NCI-H226 (cell line): ENCODE measurements at places on chromosomes 2 and 18.

DNA sequence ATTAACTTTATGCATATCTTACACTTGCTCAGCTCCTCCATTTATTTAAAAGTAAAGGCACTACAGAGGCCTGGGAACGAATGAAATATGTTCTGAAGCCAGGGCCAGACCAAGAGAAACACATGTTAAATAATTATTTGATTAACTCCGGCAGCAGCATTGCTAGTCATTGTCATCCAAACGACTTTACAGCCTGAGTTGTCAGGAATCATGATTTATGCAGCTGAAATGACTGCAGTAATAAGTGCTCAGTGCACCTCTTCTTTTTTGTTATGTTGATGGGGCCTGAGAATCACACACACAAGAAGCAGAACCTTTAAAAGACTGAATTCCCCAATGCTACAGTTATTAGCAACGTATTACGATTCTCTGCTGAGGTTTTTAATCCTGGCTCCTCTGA is 58.9 kb downstream of the EPHA4 start:
- no peak for DNase-seq

- no peak for DNase-seq
These were observed 106.9 kb upstream of the SP3 start for GRCh38 chr2:174072069-174072468.

DNA sequence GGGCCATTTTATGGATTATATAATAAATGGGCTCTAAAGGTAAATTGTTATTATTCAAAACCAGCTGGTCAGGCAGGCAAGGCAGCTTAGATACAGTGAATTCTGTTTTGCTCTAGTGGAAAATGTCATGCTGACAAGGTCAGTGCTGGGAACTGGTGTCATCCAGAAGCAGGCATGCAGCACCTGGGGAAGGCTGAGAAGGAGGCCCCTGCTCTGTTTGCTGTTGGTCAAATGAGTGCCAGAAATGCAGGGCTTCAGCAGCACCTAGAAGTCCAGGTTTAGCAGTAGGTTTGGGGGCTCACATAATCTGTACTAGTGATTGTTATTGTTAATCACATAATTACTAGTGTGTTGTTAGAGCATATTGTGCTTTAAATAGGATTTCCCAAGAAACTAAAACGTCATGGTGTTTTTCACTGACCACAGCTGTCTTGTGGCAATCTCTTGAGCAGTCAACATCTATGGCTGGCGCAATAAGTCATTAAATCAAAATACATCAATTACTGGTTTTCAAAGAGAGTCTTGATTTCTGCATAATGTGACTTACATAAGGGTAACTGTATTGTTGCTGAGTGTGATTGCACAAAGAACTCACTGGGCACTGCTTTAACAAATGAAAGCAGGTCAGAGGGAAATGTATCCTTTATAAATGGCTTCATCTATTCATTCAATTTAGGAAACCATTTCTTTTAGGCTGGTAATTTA is 99.1 kb downstream of the MYO3B start:
- DNase-seq, result no peak

- DNase-seq, result no peak
These were observed 85.7 kb upstream of the UNC80 start for GRCh38 chr2:209685963-209686362.

GRCh38 chr2:1721706-1722646 is 22.3 kb downstream of the PXDN start:
- peak; percentile 88 for DNase-seq

GRCh38 chr2:207499114-207499513 is 30.6 kb upstream of the CREB1 start:
- DNase-seq, result no peak

DNA sequence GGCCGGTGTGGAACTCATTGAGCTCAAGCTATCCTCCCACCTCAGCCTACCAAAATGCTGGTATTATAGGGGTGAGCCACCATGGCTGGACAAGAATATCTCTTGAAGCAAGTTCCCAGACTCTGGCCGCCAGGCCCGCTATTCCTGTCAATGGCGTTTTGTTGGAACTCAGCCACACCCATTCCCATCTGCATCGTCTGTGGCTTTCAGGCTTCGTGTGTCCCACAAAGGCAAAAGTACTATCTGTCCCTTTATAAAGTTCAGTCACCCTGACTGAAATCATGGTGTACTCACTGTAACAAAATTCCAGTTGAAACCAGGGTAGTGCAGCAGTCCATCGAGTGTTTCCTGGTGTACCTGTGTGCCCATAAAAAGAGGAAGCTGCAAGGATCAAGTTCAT is 96.7 kb downstream of the SH3BP4 start:
- no peak for DNase-seq

GRCh38 chr18:74378179-74378682 is 62.6 kb downstream of the C18orf63 start:
- DNase-seq, result no peak

GRCh38 chr2:37454851-37455762 is 110.7 kb downstream of the QPCT start:
- peak; percentile 38 for DNase-seq

GRCh38 chr2:234869969-234870368 is 81.8 kb upstream of the SH3BP4 start:
- DNase-seq, result no peak

- DNase-seq, result peak; percentile 16
These were observed 517.0 kb downstream of the PTPRM start for GRCh38 chr18:8084160-8084559.

GRCh38 chr2:69634196-69634821 is 9.2 kb downstream of the AAK1 start:
- DNase-seq, result no peak

DNA sequence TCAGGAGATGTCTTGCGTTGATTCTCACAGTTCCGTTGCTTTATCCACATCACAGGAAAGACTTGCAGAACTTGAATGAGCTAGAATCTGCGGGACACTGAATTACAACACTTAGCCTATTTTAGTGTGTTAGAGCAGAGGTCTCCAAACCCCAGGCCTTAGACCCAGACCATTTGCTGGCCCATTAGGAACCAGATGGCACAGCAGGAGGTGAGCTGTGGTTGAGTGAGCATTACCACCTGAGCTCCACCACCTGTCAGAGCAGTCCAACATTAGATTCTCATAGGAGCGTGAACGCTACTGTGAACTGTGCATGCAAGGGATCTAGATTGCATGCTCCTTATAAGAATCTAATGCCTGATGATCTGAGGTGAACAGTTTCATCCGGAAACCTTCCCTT is 3.8 kb downstream of the MRPL30 start:
- DNase-seq, result no peak

- peak; percentile 30 for DNase-seq
These were observed 1957.7 kb upstream of the CELF4 start for GRCh38 chr18:39523281-39523680.

GRCh38 chr18:44691148-44691925 is 10.6 kb downstream of the SETBP1 start:
- no peak for DNase-seq

- DNase-seq, result no peak
These were observed 107.8 kb downstream of the ZNF521 start for GRCh38 chr18:25244170-25244569.
